ENCODE measurements at places on chromosomes 6 and 20.

DNA sequence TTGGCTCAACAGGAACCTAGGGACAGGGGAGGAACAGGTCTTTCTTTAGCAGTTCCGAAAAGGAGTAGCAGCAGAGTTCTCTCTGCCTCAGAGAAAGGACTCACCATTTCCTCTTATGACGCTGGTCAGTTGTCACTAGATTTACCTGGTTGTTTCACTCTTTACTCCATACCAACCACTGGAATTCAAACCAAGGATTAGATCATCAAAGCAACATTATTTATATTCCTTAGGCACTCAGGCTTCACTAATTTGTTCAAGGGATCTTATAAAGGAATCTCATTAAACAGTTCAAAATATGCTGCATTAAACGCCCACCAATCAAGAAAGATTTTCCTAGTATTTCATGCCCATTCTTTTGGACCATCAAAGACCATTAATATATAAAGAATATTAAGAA is 1129.5 kb upstream of the MAP3K7 start:
- DNase-seq: no peak

DNA sequence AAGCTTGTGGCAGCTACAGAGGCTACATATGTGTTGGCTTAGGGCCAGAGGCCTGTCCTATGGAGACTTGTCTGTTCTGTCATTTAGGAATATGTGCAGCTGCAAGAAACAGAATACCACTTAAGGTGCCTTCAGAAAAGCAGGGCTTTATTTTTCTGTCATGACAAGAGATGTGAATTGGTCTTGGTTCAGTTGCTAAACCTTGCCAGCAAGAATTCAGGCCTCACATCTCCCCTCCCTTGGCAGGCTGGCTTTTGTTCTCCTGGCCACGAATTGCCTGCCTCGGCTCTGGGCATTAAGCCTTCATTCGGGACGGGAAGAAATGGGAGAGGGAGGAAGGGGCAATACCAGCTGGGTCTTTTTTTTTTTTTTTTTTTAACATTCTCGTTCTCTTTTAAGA is 82.4 kb upstream of the TGM3 start:
- DNase-seq: no peak

GRCh38 chr20:56605261-56605996 is 23.7 kb upstream of the TFAP2C start:
- DNase-seq: no peak

- DNase-seq: no peak
Observed at GRCh38 chr6:125781314-125781868, 9.4 kb upstream of the NCOA7 start.

GRCh38 chr20:8082989-8083388 is 49.1 kb upstream of the PLCB1 start:
- DNase-seq: no peak

DNA sequence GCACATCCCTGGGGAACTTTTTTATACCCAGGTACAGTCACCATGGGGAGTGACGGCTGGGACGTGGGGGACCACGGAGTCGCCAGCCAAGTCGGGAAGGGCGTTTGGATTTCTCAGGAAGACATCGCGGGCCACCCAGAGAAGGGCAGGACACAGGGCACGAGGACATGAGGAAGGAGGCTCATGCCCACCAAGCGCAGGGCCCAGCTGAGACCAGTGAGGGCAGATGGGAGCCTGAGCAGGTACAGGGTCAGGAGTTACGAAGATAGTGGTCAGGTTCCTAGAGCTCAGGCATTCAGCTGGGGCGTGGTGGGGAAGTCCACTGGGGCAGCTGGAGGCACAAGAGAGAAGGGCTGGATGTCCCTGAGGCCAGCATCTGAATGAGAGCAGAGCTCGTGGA is 74.6 kb downstream of the ZNF133 start:
- no peak for DNase-seq

- no peak for DNase-seq
Observed at GRCh38 chr6:87341899-87342298, 2.7 kb upstream of the C6orf163 start.

GRCh38 chr6:83948851-83949250 is 84.7 kb upstream of the MRAP2 start:
- no peak for DNase-seq

DNA sequence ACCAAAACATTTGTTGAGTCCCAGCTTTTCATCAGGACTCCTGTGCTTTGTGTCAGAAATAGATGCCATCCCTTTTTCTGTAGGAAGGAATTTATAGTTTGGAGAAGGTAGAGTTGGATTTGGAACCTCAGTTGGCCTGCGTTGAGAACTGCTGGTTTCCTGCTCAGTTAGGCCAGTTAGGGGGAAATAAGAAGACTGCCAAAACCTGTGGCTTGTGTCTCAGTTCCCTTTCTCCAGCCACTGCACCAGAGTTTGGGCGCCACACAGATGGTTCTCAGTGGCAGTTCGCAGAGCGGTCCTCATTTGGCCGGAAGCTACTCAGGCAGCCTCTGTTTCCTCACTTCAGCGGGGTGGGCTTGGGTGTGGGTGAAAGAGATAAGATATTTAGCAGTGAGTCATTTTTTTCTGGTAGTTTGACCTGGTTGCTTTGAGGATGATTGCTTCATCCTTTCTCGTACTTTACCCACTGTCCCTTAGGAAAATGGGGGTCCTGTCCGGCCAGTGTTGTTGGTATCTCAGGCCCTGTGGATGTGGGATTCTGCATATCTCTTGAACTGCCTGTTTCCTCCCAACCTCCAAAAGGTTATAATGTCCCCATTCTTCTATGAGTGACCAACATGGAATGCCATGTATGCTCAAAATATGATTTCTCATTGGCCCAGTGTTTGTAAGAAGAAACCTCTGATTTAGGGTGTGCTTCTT is 53.7 kb downstream of the JARID2 start:
- peak; percentile 83 for DNase-seq

DNA sequence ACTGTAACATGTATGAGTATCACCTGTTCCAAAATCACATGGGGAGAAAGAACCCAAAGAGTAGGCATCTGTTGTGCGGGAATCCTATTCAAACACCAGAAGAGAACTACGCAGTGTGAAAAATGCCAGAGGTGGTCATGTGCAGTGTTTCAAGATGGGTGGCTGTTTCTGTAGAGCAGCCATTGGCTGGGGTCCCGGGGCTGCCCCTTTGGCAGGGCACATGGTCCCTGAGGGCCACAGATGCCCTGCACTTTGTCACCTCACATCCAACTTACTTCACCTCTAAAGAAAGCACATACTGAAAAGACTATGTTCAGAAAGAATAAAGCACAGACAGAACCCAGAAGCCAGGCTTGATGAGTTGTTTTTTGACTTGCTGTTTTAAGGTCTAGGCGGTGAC is 12.3 kb downstream of the MTCH1 start:
- peak; percentile 74 for DNase-seq

DNA sequence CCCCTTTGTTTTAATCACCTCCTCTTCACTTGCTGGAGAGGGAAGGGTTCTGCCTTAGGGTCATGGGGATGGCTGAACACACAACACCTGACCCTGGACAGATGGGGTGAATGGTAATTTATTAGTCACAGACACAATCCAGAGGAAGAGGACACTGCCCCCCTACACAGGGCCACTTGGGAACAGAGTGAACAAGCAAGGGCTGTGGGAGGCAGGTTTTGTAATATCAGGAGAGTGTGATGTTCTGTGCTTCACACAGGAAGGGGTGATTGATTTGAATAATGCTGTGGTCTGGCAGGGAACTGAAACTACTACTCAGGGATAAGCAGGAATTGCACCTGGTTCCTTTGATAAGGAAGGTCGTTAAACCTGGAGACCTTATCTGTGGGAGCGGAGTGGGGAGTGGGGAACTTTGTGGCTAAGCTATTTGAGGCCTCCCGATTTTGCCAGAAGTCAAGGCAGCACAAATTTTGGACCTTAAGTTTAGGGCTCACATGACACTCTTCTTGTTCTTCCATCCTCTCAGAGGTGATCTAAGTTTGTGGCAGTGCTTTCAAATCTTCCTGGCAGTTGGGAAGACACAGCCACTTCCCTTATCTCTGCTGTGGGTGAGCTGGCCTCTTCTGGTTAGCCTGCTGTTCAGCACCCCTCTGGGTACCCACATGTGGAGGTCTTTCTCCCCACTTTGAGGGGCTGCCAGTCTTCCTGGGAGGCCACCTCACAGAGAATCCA is 77.8 kb downstream of the CD164 start:
- DNase-seq: no peak

- DNase-seq: no peak
Observed at GRCh38 chr6:140043762-140044378, 669.4 kb upstream of the CITED2 start.

- no peak for DNase-seq
Observed at GRCh38 chr6:51844336-51844735, 243.1 kb downstream of the PKHD1 start.

DNA sequence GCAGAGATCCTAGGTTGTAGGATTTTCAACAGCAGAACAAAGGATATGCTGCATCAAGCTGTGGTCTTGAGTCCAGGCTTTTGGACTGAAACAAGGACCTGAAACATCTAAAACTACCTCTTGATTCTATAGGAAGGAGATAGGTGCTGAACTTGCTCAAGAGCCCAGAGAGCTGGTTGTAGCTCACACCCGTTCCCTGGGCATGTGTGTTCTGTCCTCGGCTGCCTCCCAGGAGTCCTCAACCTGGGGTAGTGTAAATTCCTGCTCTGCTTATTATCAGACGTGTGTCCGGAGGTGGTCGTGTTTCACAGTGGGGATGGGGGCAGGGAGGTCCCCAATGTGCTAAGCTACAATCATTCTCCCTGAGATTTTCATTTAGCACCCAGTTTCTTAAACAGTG is 4.8 kb downstream of the NOP56 start:
- no peak for DNase-seq

Data from right cardiac atrium (tissue), 5 donors.